ENCODE measurements at places on chromosomes 6 and 20.

- no peak for DNase-seq
These were observed 63.9 kb downstream of the PDE10A start for GRCh38 chr6:165599121-165599520.

- no peak for DNase-seq
These were observed 71.4 kb downstream of the ADGB start for GRCh38 chr6:146670161-146670560.

DNA sequence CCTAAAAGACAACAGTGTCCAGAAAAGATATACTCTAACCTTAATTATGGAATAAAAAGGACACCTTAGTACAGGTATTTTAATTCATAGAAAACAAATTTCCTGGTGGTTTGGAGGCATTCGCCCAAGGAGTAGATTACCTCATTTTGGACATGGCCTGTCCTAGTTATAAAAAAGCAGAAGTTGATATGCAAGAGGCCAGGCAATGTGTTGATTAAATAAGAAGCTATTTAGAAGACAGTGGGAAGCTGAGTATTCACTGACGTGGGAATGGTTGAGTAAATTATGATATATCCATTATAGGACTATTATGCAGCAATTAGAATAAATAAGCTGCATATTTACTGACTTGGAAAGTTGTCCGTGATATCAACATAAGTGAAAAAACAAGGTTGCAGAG lies 314.9 kb downstream of the ALDH8A1 start:
- DNase-seq, result no peak

- DNase-seq, result no peak
These were observed 119.7 kb downstream of the SH3BGRL2 start for GRCh38 chr6:79750806-79751205.

GRCh38 chr20:60976913-60977312 lies 275.1 kb upstream of the CDH4 start:
- no peak for DNase-seq

- no peak for DNase-seq
These were observed 59.4 kb downstream of the RIOK1 start for GRCh38 chr6:7449018-7449417.

DNA sequence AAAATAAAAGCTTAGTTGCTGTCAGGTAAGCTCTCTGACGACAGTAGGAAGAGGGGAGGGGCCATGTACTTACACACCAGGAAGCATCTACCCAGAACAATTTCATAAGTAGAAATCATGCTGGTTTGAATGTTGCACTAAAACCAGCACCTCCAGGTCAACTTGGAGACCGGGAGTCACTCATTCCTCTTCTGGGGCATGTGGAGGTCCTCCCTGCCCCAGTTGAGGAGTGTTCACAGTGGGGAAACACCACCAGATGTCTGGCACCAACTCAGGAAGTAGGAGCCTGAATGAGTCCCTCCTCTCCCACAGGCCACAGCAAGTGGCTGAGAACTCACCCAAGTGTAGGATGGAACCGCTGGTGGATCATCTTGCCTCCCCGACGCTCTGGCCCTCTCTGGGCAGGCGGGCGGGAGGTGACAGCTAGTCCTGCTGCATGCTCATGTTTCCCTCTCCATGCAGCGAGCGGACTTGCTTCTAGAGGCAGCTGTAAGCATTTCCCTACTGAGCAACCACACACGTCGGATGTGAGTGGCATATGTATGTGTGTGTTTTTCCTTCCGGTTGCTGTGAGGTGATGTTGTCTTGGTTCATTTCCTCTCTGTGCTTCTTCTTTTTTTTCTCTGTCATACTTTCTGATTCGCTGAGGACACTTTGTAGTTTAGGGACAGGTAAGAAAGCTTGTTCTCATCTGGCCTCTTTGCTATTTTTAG lies 149.5 kb upstream of the NEDD9 start:
- DNase-seq, result no peak

DNA sequence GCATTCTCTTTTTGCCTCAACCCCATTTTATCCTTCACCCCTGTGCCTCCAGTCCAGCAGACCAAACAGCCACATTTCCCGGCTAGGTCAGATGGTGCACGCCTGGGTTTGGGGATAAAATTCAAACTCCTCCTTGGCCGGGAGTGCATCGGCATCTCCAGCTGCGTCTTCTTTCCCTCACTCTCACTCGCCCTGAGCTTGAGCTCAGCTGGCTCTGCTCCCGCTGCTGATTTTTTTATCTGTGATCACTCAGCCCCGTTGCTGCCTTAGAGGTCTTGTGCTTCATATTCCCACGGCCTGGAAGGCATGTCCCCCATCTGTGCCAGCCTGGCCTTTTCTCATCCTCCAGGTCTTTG lies 6.8 kb upstream of the EZR start:
- DNase-seq, result no peak

- DNase-seq, result no peak
These were observed 3.9 kb downstream of the ZBP1 start for GRCh38 chr20:57616143-57616951.

- no peak for DNase-seq
These were observed 65.5 kb upstream of the BTBD3 start for GRCh38 chr20:11852189-11852588.

- DNase-seq, result no peak
These were observed 239.4 kb downstream of the DLL1 start for GRCh38 chr6:170051229-170052172.

GRCh38 chr20:19448632-19449031 lies 236.2 kb downstream of the SLC24A3 start:
- DNase-seq, result no peak
